Stimulated activated CD8-positive, alpha-beta memory T cell treated with anti-CD3 and anti-CD28 coated beads, Interleukin-15, amount 100 ng/mL, for 1 hour (primary cell): ENCODE measurements at places on chromosomes 2 and 18.

DNA sequence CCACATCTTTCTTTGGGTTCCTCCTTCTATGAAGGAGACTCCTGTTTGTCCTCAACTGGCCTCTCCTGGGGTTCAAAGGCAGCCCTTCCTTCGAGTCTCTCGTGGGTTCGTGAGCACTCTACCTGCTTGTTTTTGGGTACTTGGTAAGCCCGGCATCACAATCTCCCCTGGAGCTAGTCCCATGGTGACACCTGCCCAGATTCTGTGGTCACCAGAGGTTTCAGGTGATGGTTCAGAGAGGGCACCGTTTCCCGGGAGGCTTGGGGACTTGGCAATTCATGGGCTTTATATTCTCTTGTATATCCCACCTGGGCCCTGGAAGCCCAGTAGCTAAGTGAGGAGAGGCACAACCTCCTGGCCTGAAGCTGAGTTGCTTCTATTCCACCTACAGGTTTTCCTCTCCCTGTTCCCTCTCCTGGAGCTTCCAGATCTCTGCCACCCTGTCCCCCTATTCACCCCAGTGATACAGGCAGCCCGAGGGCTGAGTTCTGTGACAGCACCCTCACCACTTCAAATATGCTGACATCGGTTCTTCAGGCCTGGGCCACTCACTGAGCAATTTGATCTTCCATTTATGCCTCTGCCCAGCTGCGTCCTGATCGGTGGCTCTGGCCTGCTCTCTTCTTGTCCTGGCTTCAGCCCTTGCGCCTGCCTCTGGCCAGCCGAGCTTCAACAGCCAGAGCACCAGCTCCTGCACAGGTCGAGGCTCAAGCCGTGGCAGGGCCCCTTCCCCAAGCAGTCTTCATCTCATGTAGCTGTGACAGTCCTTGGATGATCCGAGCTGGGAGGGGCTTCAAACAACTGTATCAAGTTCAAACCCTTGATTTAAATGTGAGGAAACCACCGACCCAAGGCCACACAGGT, 91.5 kb downstream of the MSH2 start:
- DNase-seq, result no peak

DNA sequence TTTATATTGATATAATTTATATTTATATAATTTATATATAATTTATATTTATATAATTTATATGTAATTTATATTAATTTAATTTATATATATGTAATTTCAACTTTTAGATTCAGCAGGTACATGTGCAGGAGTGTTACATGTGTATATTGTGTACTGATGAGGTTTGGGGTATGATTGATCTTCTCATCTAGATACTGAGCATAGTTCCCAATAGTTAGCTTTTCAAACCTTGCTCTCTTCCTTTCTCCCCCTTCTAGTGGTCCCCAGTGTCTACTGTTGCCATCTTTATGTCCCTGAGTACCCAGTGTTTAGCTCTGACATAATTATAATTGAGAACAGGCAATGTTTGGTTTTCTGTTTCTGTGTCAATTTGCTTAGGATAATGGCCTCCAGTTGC, 1335.3 kb upstream of the CDH2 start:
- no peak for DNase-seq

- no peak for DNase-seq
Measured at GRCh38 chr2:120486441-120486840, 140.5 kb downstream of the INHBB start.

GRCh38 chr2:179842498-179843153, 18.8 kb downstream of the ZNF385B start:
- DNase-seq, result no peak

DNA sequence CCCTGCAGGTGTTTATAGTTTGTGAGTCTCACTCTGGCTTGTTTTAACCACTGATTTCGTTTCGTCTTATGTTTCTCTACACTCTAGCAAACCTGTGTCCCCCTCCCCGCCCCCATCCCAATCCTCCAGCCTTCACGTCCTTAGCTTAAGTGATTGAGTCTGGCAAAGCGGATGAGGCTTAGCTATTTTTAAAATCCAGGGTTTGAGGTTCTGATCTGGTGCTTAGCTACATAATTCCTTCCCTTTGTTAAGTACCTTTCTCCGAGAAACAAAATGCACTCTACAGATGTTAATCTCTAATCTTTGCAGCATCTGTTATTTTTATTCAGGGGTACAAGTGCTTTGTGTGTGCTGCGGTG, 7.8 kb downstream of the AGAP1 start:
- DNase-seq, result no peak

DNA sequence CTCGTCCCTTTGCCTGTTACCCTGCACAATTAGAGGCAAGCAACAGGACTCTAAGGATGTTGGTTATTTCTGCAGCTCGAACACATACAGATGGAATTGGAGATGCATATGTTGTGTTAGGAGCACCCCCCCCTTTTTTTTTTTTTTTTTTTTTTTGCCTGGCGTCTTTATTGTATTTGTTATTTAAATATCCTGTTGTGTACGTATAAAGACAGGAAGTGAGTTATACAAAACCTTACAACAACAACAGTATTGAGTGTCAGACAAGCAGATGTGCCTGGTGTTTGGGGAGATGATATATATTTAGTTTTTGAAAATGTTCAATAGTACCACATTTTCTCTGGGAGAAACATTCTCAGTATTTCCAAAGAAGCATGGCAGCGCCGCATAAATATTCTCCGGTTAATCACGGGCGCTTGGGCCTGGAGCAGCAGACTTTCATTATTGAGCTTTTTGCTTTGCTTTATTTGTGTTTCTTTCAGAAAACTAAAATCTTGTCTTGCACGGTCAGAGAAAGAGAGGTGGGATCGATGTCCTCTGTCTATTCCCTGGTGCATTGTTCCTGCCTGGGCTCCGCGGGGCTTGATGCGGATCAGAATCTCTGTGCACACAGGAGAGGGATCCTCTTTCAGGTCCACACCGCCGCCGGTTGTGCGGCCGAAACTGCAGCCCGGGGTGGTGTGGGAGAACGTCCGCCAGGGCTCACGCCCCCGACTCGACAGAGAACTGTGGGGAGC, 23.2 kb upstream of the ZNF516 start:
- no peak for DNase-seq

DNA sequence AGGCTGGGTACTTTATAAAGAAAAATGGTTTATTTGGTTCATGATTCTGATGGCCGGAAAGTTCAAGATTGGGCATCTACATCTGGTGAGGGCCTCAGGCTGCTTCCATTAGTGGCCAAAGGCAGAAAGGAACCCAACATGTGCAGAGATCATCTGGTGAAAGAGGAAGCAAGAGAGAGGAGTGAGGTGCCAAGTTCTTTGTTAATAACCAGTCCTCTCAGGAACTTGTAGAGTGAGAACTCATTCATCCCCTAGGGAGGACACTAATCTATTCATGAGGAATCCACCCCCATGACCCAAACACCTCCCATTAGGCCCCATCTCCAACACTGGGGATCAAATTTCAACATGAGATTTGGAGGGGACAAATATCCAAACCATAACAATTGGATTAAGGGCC, 17.8 kb upstream of the SERPINE2 start:
- no peak for DNase-seq
